CD4-positive, alpha-beta T cell treated with Interferon alpha-2 for 1 hour (primary cell): ENCODE measurements at places on chromosomes 4 and X.

GRCh38 chrX:103776546-103776945 lies at the start of gene PLP1:
Gene PLP1 (plus strand): TSS chrX:103776840. CDS start chrX:103776996, 156 bp downstream.
- no peak for DNase-seq

DNA sequence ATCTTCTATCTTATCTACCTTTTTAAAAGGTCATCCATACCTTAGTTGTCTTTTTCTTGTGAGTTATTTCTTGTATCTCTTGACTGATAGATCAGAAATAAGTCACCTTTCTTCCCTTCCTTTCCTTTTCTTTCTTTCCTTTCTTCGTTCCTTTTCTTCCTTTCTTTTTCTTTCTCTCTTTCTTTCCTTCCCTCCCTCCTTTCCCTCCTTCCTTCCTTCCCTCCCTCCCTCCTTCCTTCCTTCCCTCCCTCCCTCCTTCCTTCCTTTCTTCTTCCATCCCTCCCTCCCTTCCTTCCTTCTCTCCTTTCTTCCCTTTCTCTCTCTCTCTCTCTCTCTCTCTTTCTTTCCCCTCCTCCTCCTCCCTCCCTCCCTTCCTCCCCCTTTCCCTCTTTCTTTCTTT lies 93.5 kb downstream of the CEP135 start:
- no peak for DNase-seq

DNA sequence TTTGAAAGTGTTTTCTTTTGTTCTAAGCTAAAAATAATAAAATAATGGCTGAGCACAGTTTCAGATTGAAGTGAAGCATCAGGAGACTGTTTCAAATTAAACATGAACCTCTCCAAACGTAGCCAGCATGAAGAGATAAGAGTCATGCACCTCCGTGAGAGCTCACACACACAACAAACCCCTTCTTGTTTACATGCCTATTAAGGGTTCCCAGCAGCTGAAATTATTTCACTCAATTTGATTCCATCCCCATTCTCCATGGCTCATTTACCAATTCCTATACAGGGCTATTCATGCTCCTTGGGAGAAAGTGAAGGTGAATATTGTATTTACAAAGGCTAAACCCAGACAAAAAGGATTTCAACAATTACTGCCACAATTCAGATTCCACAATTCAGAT lies 954.1 kb upstream of the INTU start:
- no peak for DNase-seq

GRCh38 chr4:56804551-56804950 lies 16.9 kb downstream of the SPINK2 start:
- no peak for DNase-seq

- DNase-seq: no peak
Observed at GRCh38 chrX:1596676-1597344, 5.4 kb downstream of the AKAP17A start.
